Activated CD4-positive, alpha-beta T cell treated with anti-CD3 and anti-CD28 coated beads, Interleukin-2, amount 50 U/mL, for 24 hours (primary cell): ENCODE measurements at places on chromosomes 11 and 22.

DNA sequence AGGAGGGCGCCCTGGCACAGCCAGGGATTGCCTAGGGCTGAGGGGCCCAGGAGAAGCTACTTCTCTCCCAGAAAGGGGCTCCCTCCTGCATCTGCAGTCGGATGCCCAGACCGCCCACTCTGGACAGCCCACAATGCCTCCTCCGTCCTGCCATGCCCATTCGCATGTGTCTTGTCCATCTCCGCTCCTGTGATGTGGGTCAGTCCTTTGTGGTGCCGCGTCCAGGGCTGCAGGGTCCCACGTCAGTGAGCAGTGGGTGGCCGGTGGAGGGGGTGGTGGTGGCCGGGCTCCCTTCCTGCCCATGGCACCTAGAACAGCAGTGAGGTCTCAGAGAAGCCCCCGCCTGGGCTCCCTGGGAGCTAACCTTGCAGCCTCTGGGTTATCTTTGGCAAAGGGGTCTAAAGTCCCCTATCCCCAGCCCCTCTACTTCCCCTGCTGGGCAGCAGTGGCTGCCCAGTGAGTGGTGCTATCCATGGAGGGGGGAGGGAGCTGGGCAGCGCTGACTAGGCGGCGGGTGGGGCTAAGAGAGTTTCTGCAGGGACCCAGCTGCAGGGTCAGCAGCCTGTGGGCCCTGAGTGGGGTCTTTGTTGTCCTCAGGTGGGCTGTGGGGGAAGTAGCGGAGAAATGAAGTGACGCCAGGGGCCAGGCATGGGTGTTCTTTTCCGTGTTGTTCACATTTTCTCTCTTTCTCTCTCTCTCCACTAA lies 41.1 kb downstream of the KCNC1 start:
- DNase-seq: no peak

DNA sequence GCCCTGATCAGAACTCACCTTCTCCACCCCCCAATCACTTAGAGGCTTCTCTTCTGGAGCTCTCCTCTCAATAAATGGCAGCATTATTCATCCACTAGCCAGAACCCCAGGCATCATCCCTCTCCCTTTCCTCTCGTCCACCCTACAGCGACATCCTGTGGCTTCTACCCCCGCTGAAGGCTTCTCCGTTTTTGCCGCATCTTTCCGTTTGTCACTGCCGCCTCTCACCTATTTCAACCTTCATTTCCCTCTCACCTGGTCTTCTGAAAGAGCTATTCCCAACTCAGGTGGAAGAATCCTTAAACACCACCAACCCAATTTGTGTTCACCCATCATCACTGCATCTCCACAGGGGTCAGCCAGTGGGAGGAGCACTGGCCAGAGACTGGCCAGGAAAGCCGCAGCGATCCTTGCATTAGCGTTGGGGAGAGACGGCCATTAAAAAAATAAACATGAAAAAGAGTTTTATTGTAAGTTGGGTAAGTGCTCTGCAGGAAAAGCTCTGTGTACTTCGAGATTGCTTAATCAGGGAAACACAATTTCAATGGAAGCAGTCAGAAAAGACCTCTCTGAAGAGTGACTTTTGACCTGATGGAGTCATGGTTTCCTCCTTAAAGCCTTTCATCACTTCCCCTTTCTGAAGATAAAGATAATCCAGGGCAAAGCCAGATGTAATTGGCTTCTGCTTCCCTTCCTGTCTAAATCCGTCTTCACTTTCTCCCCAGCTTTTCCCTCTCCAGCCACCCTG lies 36.7 kb downstream of the SPATA19 start:
- no peak for DNase-seq

DNA sequence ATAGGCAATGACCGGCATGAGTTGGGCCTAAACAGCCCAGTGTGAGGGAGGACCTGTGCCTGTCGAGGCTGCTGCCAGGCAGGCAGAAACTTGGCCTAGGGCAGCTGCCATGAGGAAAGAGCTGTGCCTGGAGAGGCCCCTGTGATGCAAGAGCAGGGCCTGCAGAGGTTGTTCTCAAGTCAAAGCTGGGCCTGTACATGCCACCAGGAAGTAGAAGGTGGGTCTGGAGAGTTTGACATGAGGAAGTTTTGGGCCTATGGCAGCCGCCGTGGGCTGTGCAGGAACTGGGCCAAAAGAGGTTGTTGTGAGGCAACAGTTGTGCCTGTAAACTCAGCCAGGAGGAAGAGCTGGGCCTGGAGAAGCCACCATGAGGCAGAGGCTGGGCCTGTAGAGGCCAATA lies 43.2 kb downstream of the OR4C45 start:
- no peak for DNase-seq

GRCh38 chr22:20577549-20577975 lies 70.2 kb downstream of the MED15 start:
- no peak for DNase-seq
